ENCODE measurements at places on chromosomes 5 and 9.

- no peak for DNase-seq
Observed at GRCh38 chr9:110241858-110242321, 14.4 kb downstream of the TXN start.

- no peak for DNase-seq
Observed at GRCh38 chr5:33468775-33469435, 28.1 kb downstream of the TARS1 start.

DNA sequence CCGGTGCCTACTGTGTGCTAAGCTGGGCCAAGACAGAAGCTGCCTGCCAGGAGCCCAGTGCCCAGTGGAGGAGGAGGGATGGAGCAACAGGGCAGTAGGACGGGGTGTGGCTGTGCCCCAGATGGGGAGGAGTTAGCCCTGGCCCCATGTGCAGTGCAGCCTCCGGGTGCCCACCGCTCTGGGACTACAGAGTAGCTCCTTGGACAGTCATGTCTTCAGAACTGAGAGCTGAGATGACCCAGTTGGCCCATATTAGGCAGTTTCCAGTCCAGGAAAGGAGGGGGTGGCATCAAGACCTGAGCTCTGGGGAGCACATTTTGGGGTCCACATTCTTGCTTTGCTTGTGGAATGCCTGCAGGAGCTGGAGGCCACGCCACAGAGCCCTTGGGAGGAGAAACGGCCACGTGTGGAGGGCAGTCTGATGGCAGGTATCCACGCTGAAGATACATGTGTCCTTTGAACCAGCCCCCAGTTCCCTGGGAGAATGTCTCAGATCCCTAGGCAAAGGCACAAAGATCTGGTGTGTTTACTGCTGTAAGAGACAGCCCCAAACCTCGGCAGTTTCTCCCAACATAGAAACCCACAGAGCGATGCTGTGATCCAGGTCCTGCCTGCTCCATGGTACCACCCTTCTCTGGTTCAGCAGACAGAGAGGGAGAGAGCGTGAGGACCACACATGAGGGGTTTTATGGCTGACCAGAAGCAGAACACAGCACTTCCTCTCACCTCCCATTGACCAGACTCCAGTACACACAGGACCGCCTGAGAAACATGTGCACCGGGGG is 46.8 kb upstream of the FCN1 start:
- no peak for DNase-seq

DNA sequence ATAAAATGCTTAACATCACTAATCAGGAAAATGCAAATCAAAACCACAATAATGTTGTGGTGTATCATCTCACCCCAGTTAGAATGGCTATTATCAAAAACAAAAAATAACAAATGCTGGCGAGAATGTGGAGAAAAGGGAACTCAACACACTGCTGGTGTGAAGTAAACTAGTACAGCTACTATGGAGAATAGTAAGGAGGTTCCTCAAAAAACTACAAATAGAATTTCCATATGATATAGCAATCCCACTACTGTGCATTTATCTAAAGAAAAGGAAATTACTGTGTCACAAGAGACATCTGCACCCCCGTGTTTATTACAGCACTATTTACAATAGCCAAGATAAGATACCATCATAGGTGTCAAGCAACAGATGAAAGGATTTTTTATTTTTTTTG is 214.5 kb upstream of the RASA1 start:
- DNase-seq = no peak

DNA sequence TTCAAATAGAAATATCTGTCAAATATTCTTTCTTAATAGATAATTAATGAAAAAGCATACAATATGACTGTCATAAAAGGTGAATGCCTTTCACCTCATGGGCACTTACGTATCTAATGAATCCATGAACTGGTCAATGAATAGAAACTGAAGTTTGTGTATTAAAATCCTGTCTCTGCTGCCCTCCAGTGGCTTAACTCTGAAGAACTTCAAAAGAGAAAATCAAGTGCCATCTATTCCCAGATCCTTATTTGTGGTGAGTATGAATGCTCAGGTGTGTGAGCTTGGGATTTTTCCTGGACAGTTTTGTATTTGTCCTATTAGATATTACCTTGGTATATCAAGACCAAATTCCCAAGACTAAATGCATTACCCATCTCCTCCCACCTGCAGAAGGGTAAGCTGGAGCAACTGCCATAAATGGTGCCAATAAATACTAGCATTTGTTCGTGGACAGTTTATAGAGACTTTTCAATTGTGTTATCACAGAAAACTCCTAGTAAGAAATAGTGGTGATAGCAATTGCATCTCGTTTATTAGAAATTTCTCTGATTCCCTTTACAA is 44.0 kb upstream of the SVEP1 start:
- DNase-seq = peak; percentile 14

DNA sequence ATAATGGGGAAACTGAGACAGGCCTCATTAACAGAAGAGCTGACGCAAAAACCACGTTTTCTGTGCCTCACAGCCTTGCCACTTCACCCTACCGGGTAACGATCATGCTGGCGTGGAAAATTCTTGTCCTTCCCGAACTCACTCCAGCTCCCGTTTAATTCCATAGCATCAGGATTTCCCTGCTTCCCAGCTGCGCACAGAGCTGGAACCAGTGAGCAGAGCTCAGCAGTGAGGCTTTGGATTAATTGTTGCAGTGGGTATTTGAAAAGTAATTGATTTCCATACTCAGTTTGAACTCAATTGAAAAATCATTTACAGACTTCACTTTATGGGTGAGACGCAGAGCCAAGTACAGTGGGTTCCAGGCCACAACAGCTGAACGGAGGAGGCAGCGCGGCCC is 199.0 kb upstream of the ADAMTS16 start:
- no peak for DNase-seq

DNA sequence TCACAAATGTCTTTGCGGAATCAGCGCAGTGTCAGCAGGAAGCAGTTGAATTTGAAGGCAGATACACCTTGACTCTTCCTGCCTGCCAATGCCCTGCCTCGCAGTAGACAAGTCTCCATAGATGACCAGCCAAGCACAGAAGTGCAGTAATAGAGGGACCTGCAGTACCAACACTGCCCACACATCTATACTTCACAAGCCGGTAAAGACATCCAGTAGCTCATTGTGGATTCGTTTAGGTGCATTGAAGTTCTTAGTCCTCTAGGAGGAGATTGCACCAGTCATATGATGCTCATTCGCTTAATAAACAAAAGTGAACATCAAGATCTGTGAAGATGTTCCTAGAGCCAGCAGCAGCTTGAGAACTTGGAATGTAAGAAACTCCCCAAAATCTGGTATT is 7.1 kb upstream of the IFNA2 start:
- peak; percentile 17 for DNase-seq

GRCh38 chr5:55096861-55097260 is 5.6 kb upstream of the GZMA start:
- no peak for DNase-seq

DNA sequence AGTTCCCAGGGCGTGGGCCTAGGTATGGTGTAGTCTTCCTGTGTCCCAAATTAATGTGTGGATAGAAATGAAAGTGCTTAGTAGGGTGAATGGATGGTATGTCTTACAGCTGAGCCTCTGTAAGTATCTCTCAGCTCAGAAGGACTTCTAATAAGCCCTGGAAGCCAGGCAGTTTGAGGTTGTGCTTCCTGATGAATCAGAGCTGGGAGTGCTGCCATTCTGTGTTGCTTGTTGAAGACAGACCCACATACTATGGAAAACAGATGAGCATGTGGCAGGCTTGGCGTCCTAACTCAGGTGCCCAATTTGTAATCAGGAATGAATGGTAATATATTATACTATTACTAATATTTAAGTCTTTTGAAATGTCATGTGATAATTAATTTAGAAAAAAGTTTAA is 69.8 kb downstream of the CMYA5 start:
- DNase-seq = no peak

GRCh38 chr5:179122411-179123108 is 62.4 kb downstream of the ZNF354C start:
- no peak for DNase-seq

GRCh38 chr9:89339807-89340206 is 21.5 kb downstream of the SECISBP2 start:
- no peak for DNase-seq

- no peak for DNase-seq
Observed at GRCh38 chr9:96068511-96068910, 193.0 kb downstream of the ERCC6L2 start.

DNA sequence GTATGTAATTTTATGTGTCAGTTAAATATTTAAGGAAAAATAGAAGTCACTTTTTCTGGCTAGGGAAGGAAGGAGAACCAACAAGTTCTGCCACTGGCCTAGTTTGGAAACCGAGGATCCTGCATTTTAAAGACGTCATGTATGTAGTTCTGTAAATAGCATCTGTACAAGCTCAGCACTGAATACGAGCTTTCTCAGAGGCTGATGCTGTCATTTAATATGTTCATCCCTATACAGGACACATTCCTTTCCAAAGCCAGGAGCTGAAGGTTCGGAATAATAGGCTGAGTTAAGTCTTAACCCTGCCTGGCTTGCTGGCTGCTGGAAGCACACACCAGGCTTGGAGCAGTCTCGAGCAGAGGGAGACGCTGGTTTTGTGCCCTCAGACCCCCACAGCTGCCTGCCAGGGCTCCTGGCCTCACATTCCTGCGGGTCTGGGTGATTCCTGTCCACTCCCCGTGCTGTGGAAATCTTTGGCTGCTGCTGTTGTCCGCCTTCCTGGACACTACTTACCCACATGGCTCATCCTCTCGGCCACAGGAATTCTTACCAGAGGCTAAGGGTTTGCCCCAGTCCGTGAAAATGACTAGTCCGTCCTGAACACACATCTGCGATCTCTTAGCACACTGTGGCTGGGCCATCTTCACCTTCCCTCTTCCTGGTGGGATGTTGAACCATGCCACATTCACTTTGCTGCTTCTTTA is 36.6 kb downstream of the SLC46A2 start:
- no peak for DNase-seq

DNA sequence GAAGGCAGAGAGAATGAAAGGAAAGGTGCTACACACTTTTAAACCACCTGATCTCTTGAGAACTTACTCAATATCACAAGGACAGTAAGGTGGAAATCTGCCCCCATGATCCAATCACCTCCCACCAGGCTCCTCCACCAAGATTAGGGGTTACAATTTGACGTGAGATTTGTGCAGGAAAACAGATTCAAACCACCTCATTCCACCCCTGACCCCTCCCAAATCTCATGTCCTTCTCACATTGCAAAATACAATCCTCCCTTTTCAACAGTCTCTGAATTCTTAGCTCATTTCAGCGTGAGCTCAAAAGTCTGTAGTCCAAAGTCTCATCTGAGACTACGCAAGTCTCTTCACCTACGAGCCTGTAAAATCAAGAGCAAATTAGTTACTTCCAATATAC is 768.3 kb upstream of the COX7C start:
- DNase-seq = no peak

DNA sequence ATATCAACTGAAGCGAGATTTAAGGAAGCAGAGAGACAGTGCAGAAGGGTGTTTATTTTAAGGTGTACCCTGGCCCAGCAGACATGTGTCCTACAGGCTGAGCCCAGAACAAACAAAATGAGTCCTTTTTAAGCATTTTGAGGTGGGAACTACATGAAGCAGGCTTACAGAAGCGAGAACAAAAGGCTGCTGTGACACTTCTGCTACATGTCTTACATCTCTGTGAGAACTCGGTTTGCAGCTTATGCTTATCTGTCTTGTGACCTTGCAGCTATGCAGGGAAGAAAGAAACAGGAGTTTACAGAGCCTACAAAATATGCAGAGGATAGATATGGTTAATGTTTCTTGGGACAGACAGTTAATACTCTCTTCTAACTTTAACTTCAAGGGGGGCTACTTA is 295.9 kb downstream of the CEMIP2 start:
- no peak for DNase-seq

GRCh38 chr5:68074048-68074632 is 141.4 kb upstream of the PIK3R1 start:
- DNase-seq = peak; percentile 91

GRCh38 chr5:110736753-110737152 is 2.1 kb upstream of the SLC25A46 start:
- no peak for DNase-seq
